ENCODE measurements at places on chromosomes 4 and X.
A peak's percentile ranks its signal among the peaks of the same experiment; 100 is the strongest.

- no peak for DNase-seq
Observed at GRCh38 chr4:113756005-113756410, 5.5 kb downstream of the CAMK2D start.

- DNase-seq = no peak
Observed at GRCh38 chrX:149757206-149758067, 16.4 kb upstream of the HSFX1 start.

DNA sequence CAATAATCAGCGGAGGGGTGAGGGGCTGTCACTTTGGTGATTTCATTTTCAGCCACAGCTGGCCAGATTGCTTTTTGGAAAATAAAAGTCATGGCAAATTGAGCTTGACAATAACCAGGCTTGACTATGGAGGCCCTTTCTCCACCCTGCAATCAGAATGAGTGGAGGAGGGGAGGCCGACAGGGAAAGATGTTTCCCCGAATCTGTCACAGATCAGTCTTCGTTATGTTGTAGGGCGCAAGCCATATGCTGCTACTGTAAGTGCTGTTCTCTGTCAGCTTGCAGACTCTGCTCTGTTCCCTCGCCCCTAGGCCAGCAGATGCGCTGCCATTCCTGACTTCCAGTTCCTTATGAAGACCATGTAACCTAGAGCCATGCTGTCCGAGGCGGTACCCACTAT lies 114.1 kb downstream of the MGST2 start:
- no peak for DNase-seq

DNA sequence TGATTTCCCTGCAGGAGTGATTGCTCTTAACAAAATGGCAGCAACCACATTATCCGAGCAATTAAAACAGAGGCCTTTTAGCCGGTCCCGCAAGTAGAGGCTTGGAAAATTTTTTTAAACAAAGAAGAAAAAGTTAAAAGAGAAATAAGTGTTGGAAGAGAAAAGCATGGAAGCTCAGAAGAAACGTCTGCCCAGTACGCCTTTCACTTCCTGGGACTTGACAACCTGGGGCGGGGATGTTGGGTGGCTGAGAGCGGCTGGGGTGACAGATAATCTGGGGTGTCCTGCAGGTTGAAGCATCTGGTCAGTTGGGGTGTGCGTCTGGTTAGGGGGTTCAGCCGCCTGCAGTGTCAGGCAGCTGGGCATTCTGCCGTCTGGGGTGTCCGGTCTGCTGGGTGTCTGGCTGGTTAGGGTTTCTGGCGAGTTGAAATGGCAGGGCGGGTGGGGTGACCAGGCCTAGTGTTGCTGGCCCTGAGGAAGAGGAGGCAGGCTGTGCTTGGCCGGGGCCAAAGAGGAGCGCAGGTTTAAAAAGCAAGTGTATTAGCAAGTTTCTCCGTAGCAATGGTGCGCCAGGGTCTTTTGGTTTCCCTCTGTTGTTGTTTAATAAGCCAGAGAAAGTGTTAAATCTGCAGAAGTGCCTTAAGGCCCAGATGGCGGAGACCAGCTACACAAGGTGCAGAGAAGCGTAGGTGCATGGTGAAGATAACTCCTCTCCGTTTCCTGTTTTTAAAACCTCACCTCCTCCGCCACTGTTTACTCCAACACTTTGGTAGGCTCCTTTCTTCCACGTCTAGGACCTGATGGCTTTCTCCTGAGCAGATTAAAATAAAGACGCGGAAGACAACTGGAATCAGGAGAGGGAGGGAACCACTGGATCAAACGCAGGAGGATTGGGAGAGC lies 5.6 kb downstream of the HAND2 start:
- DNase-seq = no peak

DNA sequence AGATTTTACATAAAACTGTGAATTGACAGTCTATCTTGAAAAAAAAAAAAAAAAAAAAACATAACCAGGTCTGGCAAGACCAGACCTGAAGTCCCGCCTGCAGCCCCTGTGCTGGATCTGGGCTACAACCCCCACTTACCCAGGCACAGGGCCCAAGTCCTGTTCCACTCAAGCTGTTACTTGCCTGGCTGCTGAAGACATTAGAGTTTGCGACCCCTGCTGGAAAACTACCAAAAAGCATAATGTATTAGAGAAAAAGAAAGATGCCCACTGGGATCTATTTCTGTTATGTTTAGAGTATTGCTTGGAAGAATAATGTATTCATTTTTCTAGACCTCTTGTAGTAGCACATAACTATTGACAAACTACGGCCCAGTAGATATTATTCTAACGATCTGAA lies 4.7 kb downstream of the HS3ST1 start:
- DNase-seq = no peak

GRCh38 chr4:124541652-124542420 lies 170.7 kb downstream of the ANKRD50 start:
- DNase-seq = no peak

GRCh38 chr4:114734594-114734993 lies 136.0 kb downstream of the UGT8 start:
- DNase-seq = no peak

DNA sequence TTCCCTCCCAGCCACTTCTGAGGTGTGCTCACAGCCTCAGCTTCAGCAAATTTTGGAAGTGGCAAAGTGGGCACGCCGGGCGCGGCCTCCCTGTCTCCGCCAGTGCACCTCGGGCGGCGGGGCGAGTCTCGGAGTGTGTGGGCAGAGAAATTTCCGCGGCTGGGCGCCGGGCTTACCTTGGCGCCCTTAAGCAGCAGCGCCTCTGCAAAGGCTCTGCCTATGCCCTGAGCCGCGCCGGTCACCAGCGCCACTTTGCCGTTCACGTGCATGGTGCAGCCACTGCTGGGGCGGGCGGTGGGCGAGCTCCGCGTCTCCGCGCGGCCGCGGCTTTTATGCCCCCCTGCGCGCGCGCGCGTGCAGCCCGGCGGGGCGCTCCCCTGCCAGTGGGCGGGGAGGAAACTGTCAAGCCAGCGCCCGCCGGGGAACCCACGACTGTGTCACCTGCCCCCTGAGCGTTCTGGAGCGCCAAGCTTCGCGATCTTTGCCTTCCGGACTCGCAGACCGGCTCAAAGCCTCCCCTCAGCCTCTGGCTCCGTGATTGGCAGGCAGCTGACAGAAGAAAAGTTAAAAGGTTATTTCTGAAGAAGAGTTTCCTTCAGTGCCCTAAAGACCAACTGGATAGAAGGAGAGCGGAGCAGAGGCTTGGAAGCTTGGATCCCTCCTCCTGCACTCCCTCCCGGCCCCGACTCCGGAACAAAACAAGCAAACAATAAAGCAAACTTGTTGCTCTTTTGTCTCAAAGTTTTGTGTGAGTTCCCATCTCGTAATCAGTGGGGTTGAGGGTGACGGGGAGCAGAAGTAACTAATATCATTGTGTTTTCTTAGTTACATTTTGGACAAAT lies at the start of gene HPGD:
Gene HPGD, minus strand, starts transcription at position 306 of the 842 bp plus-strand sequence. Its CDS starts 37 bp downstream, at position 269.
- peak; percentile 1 for DNase-seq

DNA sequence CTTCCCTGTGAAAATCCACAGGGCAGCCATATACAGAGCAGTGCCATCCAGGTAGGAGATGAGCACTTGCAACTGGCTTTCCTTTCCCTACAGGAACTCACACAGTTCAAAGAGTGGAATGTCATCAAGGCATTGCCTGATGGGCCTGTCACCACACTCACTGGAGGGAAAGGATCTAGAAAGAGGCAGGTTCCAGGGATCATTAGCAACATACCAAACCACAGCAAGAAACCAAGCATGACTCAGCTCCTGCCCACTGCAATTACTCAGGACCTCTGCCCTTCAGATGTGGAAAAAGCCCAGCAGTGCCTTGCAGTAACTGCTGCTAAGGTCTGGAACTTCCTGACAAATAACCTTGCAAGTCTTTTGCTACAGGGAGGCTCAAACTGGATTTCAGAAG lies 101.2 kb downstream of the ZNF674 start:
- no peak for DNase-seq

GRCh38 chr4:10944321-10944720 lies 259.8 kb upstream of the CLNK start:
- no peak for DNase-seq

- no peak for DNase-seq
Observed at GRCh38 chr4:105838082-105838481, 57.2 kb upstream of the NPNT start.

DNA sequence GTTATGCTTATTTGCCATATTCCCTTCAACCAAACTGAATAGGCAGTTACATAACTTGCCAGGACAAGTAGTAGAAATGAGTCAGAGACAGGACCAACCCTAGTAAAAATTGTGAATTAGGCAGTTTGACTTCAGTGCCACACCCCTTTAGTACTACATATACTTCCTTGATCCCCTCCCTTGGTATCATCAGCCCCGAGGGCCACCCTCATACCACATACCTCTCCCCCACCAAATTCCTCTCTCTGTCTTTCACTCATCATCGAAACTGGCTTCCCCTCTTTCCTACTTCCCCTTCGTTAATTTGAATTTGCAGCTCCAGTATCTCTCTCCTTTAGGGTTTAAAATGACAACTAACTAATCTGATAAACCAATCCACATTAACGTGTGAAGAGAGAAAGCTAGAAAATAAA lies 7.9 kb upstream of the PTPN13 start:
- no peak for DNase-seq

GRCh38 chr4:169658975-169659715 lies 38.8 kb downstream of the CLCN3 start:
- peak; percentile 38 for DNase-seq

GRCh38 chr4:166502660-166503059 lies 629.6 kb downstream of the TLL1 start:
- DNase-seq = no peak

- DNase-seq = no peak
Observed at GRCh38 chr4:42637867-42638266, 19.0 kb downstream of the ATP8A1 start.

- DNase-seq = no peak
Observed at GRCh38 chrX:17047224-17047623, 100.8 kb downstream of the REPS2 start.

- no peak for DNase-seq
Observed at GRCh38 chrX:53918702-53919101, 125.6 kb downstream of the PHF8 start.

DNA sequence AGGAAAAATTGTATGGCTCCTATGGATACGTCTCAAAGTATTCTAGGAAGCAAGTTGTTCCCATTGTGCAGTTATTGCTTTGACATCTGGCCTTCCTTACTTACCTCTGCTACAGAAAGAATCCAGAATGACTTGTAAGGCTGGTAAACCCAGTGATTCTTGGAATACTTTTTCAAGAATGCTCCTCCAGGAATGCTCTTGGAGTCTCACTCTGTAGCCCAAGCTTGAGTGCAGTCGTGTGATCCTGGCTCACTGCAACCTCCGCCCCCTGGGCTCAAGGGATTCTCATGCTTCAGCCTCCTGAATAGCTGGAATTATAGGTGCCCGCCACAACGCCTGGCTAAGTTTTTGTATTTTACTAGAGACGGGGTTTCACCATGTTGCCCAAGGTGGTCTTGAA lies 38.1 kb downstream of the GAB1 start:
- DNase-seq = no peak

DNA sequence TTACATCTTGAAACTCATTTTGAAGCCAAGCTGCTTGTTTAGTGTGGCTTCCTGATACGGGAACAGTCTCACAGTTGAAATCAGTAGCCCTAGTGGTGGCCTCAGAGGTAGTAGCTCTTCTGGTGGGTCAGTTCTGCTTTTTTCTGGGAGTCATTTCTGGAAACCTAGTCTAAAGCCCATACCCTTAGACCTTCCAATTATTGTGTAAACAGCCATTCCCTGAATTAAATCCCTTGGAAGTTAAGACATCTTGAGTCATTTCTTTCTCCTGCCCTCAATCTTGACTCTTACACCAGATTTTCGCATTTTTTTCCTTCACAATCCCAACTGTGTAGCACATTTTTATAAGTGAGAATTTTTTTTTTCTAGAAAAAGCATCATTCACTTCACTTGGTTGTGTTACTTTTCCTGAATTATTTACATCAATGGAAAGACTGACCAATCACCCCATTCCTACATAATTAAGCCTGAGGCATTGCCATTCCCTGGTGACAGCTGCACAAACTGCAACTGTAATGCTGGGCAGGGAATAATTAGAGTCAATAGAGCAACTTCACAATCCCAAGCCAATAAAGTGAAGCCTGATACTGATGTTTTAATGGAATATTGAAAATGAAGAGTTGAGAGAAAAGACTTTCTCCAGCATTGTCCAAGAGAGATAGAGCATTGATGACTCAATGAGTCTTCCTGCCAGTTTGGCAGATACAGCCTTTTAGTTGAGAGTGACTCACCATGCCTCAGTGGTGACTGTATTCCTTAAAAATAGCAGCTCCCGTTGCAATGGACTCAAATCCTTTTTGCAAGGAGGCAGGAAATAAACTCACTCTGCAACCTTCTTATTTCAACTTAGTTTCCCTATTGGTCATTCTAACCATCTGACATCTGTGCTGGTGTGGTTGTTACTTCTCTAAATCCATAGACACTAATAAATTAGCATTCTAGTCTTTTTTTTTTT lies 13.0 kb upstream of the SEPSECS start:
- peak; percentile 24 for DNase-seq

DNA sequence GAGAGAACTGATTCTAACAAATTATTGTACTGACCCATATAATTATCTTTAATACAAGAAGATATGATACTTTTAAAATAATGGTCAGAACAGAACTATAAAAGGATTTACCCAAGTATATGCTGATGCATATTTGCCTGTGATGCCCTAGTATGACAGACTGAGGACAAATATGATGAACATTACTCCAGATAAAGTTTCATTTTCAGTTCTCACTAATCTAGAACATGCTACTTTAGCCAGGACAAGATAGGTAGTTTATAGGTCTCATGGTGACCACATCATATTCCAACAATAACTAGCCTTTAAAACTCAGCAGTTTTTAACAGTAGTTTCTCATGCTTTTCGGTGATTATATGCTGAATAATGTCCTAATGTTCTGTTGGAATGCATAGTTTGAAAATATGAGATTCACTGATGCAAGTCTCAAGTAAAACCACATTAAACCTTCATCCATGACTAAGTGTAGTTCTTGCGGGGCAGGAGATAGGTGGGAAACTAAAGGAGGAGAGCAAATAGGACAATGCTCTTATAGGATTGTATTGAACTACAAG lies 295.2 kb upstream of the AGA start:
- DNase-seq = no peak

- no peak for DNase-seq
Observed at GRCh38 chrX:12197030-12197429, 58.8 kb downstream of the FRMPD4 start.

DNA sequence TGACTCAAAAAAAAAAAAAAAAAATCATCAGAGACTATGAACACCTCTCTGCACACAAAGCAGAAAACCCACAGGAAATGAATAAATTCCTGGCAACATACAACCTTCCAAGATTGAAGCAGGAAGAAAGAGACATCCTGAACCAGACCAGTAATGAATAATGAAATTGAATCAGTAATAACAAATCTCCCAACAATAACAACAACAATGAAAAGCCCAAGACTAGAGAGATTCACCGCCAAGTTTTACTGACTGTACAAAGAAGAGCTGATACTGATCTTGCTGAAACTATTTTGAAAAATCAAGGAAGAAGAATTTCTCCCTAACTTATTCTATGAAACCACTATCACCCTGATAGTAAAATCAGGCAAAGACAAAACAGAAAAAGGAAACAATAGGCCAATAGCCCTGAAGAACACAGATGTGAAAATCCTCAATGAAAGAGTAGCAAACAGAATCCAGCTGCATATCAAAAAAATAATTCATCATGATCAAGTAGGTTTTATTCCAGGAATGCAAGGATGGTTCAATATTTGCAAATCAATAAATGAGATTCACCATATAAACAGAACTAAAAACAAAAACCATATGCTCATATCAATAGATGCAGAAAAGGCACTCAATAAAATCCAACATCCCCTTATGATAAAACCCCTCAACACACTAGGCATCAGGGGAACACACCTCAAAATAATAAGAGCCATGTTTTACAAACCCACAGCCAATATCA lies 31.0 kb upstream of the PLK4 start:
- DNase-seq = no peak

GRCh38 chr4:32686123-32686522 lies 1966.0 kb downstream of the PCDH7 start:
- DNase-seq = no peak

GRCh38 chr4:53601251-53601764 lies 10.0 kb upstream of the LNX1 start:
- DNase-seq = no peak
